ENCODE measurements at places on chromosomes 1 and 21.

DNA sequence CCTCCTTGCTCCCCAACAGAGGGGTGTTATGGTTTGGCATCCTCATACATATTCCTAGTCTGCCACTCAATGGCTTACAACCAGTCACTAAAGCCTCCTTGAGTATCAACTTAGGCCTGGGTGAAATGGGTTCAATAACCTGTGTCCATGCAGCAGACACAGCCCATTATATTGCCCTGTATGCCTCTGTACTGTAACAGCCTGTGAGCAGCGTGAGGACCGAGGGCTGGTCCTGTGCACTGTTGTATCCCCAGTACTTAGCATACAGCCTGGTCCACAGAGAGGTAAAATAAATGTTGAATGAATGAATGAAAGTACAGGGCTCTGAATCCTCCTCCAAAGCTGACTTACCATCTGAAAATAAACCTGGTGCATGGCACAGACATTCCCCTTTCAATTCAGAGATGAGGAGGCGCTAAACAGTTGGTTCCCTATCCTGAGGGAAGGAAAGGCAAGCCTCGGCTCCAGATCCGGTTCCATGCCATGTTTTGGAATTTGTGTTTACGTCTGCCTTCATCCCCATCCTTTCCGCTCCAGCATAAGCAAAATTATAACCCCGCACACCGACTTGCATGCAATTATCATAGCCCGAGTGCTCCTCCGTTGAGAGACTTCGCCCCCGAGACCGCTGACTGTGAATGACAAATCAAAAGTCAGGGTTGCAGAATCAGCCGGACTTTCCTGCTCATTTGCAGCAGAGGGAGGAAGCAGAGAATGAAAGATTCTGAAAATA, 45.0 kb upstream of the DNAJC6 start:
- DNase-seq, result peak; percentile 37

DNA sequence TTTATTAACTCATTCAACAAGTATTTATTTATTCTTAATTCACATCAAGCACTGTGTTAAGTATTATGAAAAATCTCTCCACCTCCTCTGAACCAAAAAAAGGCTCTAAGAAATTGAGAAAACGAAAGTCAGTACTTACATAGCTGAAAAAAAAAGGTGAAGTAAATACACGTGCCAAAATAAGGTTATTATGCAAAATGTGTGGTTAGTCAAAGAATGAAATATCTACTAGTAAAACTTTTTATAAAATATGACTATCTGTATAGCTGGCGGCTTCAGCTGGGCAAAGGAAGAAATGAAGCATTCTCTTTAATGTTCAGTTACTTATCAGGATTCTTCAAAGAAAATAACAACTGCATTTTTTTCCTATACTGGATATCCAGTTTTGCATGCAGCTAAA, 35.5 kb upstream of the ASPM start:
- no peak for DNase-seq

DNA sequence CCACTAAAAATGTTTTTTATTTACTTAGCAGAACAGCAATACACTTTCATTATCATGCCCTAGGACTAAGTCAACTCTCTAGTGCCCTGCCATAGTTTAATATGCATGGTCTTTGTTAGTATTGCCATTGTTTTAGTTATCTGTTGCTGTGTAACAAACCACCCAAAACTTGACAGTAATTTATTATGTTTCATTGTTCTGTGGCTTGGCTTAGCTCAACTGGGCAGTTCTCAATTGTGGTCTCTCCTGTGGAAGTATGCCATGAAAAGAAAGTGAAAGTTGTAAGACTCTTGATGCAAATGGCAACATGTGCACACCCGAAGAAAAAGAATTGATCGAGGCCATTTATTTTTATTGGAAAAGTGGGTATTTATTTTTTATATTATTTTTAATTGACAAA, 206.3 kb upstream of the KCTD3 start:
- DNase-seq, result no peak

- no peak for DNase-seq
These were observed 93.7 kb downstream of the CTH start for GRCh38 chr1:70504821-70505193.

GRCh38 chr1:59151387-59151761, 145.5 kb upstream of the FGGY start:
- DNase-seq, result no peak

- no peak for DNase-seq
These were observed 661.4 kb downstream of the MRPL39 start for GRCh38 chr21:24945910-24946309.

- DNase-seq, result no peak
These were observed 19.4 kb downstream of the SLC26A9 start for GRCh38 chr1:205923651-205924459.

- no peak for DNase-seq
These were observed 173.3 kb upstream of the FOXD3 start for GRCh38 chr1:63148825-63149645.

GRCh38 chr1:150535511-150536287, 13.5 kb upstream of the ADAMTSL4 start:
- no peak for DNase-seq

- DNase-seq, result no peak
These were observed 6.7 kb downstream of the CHI3L2 start for GRCh38 chr1:111234258-111234657.

DNA sequence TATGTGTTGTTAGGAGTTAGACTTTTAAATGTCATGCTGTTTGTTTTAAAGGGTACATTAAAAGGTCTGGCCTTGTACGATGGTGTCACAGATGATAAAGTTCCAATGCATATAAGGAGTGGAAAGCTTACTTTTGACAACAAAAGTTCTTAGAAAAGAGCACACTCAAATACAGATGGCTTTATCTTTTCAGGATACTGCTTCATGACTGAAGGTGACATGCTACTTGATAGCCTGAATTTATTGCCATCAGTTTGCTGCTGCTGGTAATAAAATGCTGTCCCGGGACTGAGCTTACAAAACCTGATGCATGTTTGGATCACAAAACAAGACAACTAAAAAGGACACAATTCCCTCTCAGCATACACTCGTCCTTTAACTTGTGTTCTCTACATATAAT, 84.9 kb downstream of the TTC3 start:
- no peak for DNase-seq

DNA sequence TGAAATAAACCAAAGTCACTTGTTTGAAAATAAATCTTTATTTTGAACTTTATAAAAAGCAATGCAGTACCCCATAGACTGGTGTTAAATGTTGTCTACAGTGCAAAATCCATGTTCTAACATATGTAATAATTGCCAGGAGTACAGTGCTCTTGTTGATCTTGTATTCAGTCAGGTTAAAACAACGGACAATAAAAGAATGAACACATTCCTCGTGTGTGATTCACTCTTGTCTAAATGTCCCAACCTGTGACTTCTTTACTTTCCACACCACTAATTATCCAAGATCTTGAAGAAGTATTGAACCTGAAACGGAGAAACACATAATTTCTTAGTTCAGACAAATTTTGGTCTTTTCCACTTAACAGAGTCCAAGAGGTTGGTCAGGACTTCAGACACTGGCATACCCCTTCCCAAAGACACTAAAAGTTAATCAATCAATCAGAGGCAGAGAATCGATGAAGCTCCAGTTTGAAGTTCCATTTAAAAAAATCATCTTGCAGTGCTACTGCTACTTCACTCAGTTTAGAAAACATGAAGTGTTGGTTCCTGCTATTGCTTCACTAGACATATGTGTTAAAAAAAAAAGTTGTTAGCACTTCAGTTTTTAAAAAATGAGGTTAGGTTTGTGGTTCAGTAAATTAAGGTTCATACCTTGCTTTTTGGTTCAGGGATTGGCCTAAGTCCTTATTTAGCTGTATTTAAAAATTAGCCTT, 26.2 kb downstream of the ATP1B1 start:
- DNase-seq, result no peak

GRCh38 chr1:150259217-150259616, 1.6 kb downstream of the CA14 start:
- no peak for DNase-seq

DNA sequence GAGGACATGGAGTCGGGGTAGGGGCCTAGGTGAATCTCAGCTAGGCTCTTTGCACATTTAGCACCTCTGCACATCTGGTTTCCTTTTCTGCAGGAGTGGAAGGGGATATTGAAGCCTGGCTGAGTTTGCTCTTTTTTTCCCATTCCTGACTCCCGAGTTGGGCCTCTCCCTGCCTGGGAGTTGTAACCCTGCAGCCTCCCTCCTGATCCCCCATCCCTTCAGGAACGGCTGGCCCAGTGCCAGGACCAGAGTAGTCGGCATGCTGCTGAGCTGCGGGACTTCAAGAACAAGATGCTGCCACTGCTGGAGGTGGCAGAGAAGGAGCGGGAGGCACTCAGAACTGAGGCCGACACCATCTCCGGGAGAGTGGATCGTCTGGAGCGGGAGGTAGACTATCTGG, 836 bp downstream of the OLFML3 start:
- no peak for DNase-seq

GRCh38 chr1:147246910-147247655, 4.6 kb downstream of the CHD1L start:
- no peak for DNase-seq

- DNase-seq, result no peak
These were observed 22.9 kb downstream of the CITED4 start for GRCh38 chr1:40838980-40839942.

- DNase-seq, result no peak
These were observed 124.6 kb downstream of the HLCS start for GRCh38 chr21:36841866-36842265.

- DNase-seq, result no peak
These were observed 138.2 kb upstream of the BRINP3 start for GRCh38 chr1:190615818-190616217.

DNA sequence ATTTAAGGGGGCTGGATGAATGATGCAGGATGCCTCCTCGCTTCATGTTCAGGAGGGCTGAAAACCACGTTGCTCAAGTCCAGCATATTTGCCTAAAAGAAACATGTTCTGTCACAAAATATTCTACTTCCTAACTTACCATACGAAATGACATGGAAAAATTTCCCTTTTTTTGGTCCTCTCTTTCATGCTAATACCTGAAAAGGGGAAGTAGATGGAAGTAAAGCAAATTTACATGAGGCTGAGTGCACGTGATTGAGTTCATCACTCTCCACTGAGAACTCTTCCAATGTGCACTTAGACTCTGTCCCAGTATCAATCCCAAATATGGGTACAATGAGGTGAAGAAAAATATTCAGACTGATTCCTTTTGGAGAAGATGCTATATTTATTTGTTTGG, 23.0 kb downstream of the XCL2 start:
- DNase-seq, result no peak

DNA sequence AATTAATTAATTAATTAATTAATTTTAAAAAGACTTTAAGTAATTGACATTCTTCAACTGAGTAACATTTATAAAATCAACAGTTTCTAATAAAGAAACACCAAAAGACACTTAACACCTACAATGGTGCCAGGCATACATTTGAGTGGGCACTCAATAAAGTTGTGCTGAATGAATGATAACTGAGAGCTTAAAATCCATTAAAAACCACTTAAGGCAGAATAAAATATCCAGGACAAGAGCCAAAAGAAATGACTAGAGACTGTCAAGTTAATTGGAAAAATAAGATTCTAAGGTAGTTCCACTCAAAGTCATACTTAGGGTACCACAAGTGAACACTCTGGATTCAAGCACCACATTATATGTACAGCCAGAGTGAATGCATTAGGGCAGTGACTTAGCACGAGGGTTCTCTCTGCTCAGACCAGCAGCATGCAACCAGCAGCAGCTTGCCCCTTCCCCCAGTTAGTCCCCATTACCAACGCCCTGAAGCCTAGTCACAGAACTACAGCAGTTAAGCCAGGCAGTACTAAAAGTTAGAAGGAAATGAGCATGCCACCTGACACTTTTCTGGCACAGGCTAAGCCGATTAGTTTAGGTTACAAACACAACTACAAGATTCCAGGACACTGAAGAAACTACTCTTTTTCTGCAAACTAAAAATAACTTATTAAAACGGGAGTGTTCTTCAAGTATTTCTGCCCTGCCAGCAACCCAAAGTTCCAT, 46.5 kb downstream of the LUZP1 start:
- DNase-seq, result no peak

GRCh38 chr1:151936653-151937052, 27.3 kb upstream of the THEM4 start:
- no peak for DNase-seq

- no peak for DNase-seq
These were observed 111.9 kb downstream of the ZBTB18 start for GRCh38 chr1:244162786-244163530.

DNA sequence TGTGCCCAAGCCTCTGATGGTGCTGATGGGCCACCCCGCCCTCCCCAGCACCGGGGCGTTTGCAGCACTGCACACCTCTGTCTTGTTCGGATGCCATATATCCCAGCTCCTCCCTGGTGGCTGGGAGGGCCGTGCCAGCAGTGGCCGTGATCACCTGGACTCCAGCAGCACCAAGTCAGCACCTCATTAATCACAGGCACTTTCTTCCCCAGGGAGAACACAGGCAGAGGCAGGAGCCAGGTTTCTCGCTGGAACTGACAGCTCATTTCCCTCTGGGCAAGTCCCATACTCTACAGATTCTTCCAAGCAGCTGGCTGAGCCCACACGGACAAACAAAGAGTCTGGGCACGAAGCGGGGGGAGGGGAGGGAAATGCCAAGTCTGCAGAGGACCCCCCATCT, 141.7 kb upstream of the EDN2 start:
- no peak for DNase-seq

DNA sequence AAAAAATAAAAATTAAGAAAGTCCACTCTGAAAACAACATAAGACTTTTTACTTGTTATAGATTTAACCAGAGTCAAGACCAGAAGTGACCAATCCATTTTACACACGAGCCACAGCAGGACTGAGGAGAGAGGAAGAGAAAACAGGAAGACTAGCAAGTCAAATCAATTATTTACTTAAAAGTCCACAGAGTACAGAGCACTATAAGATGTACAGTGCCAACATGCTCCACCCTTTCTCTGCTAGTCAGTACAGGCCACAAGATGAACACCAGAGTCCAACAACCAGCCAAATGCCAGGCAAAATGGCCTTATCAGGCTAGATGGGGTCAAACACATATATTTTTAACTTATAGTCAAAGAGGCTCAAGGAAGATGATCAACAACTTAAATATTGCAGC, 19.5 kb downstream of the LUZP1 start:
- no peak for DNase-seq

DNA sequence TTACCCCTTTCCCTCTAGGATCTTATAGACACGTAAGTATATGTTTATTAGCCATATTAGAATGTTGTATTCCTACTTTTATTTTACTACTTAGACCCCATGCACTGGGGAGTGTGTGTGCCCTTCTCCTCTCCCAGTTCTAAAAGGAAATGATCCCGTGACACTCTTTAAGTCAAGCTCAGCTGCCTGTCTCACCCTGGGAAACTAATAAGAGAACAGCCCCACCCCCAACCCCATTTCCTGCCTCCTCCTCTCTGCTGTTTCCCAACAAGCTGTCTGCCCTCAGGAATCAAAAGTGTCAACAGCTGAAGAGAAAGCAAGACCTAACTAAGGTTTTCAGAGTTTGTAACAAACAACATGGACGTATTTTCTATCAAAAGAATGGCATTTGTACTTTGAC, 92.6 kb upstream of the VAV3 start:
- DNase-seq, result no peak

Measured in brain pericyte (primary cell).